ENCODE measurements at places on chromosomes 4 and X.

GRCh38 chr4:10273030-10273429 lies 156.4 kb upstream of the WDR1 start:
- H3K4me1 ChIP-seq = no peaks in the 10 kb centered on the region
- H3K4me3 ChIP-seq = no peak overlapping the region
- peaks cover 6% of the 10 kb centered on the region for H3K27me3 ChIP-seq
- H3K27ac ChIP-seq = no peak overlapping the region

DNA sequence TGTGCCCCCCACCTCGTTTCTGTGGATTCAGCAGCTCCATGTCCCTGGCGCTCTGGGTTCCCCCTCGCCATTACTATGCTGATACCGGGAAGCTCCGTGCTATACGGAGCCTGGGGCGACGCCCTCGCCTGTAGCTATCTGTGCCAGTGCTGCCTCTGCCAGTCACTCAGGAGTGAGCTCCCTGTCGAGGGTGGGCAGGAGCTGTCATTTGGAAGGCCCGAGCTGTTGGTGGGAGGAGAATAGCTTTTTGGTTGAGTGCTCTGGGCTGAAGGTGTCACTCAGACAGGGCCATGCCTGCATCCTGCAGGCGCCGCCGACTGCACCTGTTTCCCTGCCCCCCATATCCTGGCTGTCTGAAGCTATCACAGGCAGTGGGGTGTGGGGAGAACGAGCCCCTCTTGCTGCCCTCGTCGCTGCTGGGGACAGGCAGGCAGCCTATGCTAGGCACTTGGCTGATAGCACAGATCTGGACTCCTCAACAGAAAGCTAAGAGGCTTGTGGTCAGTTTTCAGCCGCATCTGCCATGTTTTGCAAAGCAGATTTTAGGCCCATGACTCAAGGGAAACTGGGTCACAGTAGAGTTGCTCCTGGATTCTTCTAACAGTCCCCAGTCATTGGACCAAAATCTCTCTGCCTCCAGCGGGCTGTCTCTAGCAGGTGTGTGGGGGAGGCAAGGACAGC lies 31.8 kb downstream of the CPLX1 start:
- H3K36me3 ChIP-seq = no peaks in the 10 kb centered on the region
- H3K4me3 ChIP-seq = peak overlapping the region; percentile 31

DNA sequence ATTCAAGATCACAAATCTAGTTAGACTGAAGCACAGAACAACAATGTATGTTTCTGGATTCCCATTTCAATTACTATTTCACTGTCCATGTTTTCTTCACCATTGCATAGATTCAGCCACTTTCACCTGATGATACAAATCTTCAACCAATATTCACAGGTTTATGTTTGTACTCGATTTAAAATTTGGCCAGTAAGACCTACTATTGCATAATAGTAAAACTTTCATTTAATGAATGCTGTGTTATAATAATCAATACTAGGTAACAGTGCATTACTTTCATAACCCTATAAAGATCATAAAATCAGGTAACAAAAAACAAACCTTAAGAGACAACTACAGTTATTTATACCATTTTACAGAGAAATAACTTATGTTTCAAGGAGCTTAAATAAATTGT lies 2209.1 kb downstream of the ARAP2 start:
- no peak overlapping the region for H3K27ac ChIP-seq
- H3K27me3 ChIP-seq = no peaks in the 10 kb centered on the region
- no peak overlapping the region for H3K4me3 ChIP-seq
- H3K36me3 ChIP-seq = no peaks in the 10 kb centered on the region
- no peak for DNase-seq
- no peaks in the 10 kb centered on the region for H3K4me1 ChIP-seq

DNA sequence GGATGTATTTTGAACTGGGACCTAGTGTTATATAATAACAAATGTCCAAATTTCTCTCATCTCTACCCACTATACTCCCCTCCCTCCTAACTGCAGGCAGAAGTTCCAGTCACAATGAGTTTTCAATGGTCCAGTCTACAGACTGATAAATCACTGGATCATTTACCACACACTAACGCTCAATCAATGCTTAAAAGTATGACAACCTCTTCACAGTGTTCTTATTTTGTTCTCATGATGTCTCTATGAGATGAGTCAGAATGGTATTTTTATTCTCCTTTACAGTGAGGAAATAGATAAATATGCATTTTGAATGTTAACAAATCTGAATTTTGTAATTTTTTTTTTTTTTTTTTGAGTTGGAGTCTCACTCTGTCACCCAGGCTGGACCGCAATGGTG lies 83.7 kb upstream of the ETNPPL start:
- H3K27ac ChIP-seq = no peak overlapping the region
- H3K4me3 ChIP-seq = no peak overlapping the region
- peaks cover 13% of the 10 kb centered on the region for H3K4me1 ChIP-seq
- DNase-seq = no peak
- H3K27me3 ChIP-seq = peaks cover 2% of the 10 kb centered on the region

DNA sequence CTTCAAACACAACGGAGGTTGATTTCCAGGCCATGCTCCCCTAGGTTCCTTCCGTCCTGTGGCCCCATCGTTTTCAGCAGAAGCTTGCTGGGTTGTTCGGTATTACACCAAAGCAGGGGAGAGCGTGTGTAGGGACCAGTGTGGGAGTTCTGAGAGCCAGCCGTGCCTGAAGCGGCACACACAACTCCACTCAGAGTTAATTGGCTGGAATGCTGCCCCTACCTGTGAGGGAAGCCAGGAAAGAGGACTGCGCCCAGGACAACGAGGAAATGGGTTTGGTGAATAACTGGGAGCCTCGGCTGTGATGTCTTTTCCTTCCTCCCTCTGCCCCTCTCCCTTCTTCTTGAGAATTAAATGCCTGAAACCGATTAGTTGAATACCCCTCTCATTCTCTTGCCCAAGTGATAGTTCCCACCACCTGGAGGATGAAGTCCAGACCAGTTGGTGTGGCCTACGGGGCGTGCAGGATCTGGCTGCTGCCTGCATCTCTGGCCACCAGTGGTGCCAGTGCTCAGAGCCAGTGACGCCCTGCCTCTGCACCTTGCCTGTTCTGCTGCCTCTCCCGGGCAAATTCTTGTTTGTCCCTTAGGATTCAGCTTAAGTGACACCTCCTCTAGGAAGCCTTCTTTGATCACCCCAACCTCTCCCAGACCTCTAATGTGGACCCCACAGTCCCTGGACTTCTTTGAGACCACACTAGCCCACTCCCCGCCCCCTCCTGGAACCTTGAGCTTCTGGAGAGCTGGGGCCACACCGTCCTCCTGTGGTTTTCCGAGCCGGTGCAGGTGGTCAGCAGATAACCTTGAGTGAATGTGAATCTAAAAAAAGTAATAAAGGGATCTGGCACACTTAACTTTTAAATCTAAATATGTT lies 33.6 kb downstream of the TBC1D14 start:
- DNase-seq = no peak
- peak overlapping the region; percentile 59 for H3K4me3 ChIP-seq
- H3K27me3 ChIP-seq = no peaks in the 10 kb centered on the region
- H3K27ac ChIP-seq = peak overlapping the region; percentile 84

Data from activated naive CD8-positive, alpha-beta T cell treated with anti-CD3 and anti-CD28 coated beads, Interleukin-2, amount 10 ng/mL, durations not matched to agents 7 days and 5 days (primary cell).